ENCODE measurements at places on chromosomes 6 and 20. TPM values are rescaled to one million over a fixed set of nuclear protein-coding genes. Genes with fewer than 3 reads are reported as not detected.

- DNase-seq = no peak
- no peak overlapping the region for H3K4me3 ChIP-seq
- H3K4me1 ChIP-seq = peaks cover 6% of the 10 kb centered on the region
- no peaks in the 10 kb centered on the region for H3K27me3 ChIP-seq
These were observed 111.3 kb upstream of the CDYL start for GRCh38 chr6:4664911-4665310.

GRCh38 chr6:36793913-36794712, 45.1 kb downstream of the CPNE5 start:
- peaks cover 19% of the 10 kb centered on the region for H3K36me3 ChIP-seq
- DNase-seq = no peak
- no peaks in the 10 kb centered on the region for H3K27me3 ChIP-seq
- no peak overlapping the region for H3K4me3 ChIP-seq

DNA sequence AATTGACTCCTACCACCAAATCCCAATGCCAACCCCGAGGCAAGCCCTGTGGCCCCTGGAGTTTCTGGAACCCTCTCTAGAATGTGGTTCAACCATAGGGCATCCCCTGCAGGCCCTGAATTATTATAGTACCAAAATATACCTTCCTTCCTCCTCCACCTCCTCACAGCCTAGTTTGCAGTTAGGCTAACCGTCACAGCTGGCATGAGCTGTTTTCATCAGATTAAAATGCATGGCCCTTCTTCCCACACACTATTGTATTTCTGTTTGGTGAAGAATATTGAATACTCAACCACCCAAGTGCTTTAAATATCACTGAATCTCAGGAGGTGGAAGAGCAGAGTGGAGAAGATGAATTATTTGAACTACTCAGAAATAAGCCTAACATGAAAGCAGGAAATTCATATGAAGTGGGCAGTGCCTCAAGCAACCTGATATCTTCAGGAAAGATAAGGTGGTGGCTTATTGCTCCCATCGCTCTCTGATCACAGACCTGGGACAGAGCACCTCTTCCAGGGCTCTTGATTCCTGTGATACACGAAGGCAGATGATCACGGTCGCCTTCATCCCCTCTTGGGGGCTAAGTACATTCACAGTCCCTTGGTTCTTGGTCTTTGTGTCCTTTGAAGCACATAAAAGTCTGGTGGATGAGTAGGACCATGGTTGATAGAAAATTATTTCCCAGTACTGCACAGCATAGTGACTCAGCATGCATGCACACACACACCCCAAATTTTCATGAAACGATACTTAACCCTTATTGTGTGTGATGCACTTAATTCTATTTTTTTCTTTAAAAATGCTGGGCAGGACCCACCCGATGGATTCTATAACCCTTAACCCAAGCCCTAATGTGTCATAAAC, 90.9 kb downstream of the PSMG4 start:
- DNase-seq = no peak

GRCh38 chr20:61643656-61644377, 391.8 kb downstream of the CDH4 start:
- H3K4me3 ChIP-seq = no peak overlapping the region
- H3K4me1 ChIP-seq = no peaks in the 10 kb centered on the region

Gene NKX2-4
- total RNA-seq = not detected

Gene GUCA1A
- total RNA-seq = not detected

Gene ADGRF1
- not detected for total RNA-seq

Gene RIPPLY2
- not detected for total RNA-seq

Gene SGK2
- total RNA-seq = 0.11 TPM

Data from heart right ventricle (tissue), 16 donors.